HCT116 (cell line): ENCODE measurements at places on chromosomes 12 and 14. TPM values are rescaled to one million over a fixed set of nuclear protein-coding genes. Genes with fewer than 3 reads are reported as not detected.

The PHETA1 gene
- 10.6 TPM for total RNA-seq

The NOC4L gene
- total RNA-seq = 47.6 TPM

The MYRFL gene
- total RNA-seq = 0.30 TPM

The VRTN gene
- 0.10 TPM for total RNA-seq

The DCP1B gene
- total RNA-seq = 13.8 TPM

The AVPR1A gene
- total RNA-seq = 0.07 TPM

The SPRYD4 gene
- 2.5 TPM for total RNA-seq

The DNAJC22 gene
- 27.7 TPM for total RNA-seq

The CMA1 gene
- not detected for total RNA-seq

The MTA1 gene
- total RNA-seq = 229 TPM

The ZCCHC8 gene
- total RNA-seq = 30.5 TPM

The DDX47 gene
- 103 TPM for total RNA-seq

DNA sequence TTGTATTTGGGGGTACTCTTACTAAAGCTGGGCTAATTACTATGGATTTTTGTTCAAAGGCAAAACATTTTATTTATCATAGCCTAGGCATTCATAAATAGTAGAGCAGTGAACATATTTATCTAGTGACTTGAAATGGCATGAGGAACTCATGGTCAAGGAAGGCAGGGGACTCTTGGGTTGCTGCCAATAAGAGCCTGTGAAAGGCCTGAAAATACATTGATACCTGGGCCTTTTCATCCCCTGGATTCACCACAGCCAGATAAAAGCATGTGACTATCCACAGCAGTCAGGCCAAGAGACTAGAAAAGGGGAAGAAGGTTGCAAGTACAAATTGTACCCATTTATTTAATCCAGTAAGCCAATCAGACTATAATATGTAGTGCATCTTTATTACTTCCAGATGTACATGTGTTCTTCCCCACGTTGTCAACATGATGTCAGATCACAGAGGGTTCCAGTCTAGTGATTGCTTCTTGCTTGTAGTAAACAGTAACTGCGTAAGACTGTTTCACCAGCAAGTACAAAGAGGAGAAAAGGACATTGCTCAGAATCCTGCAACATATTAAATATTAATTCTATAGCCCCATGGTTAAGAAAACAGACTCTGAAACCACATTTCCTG, 409.7 kb downstream of the NOVA1 start:
- DNase-seq = no peak
- H3K4me3 ChIP-seq = no peak overlapping the region
- H3K36me3 ChIP-seq = no peaks in the 10 kb centered on the region
- no peaks in the 10 kb centered on the region for H3K4me1 ChIP-seq
- no peaks in the 10 kb centered on the region for H3K27me3 ChIP-seq
- no peak overlapping the region for H3K27ac ChIP-seq

- no peaks in the 10 kb centered on the region for H3K36me3 ChIP-seq
- no peak for DNase-seq
- H3K27ac ChIP-seq = no peak overlapping the region
- H3K27me3 ChIP-seq = no peaks in the 10 kb centered on the region
- no peak overlapping the region for H3K4me3 ChIP-seq
- peaks cover 7% of the 10 kb centered on the region for H3K4me1 ChIP-seq
These were observed 4.3 kb upstream of the HIF1A start for GRCh38 chr14:61690982-61691381.

DNA sequence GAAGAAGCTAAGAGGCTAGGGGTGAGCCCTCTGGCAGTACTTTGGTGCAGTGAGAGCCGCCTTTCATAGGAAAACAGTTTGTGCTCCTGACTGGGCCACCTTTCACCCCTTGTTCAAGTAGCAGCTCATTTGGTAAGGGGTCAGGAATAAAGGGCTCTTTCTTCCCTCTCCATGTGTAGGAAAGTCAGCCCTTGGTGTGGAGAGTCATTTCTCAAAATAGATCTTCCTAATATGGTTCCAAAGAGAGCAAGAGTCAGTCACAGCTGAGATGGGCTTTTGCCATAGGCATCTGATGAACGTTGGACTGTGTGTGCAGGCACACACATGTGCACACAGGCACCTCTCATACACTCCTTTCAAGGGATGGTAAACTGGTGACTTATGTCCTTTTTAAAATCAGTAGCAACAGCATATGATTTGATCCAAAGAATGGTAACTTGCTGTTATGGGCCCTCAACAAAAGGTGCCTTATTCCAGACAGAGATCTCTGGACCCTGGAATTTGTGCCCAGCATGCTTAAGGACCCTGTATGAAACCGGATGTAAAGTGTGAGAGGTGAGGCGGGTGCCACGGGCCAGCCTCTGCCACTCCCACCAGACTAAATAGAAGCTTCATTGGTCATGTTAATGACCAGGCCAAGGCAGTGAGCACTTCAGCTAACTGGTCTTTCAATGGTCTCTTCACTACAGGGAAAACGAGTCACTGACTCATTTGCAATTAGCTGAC, 16.7 kb upstream of the RIC8B start:
- H3K36me3 ChIP-seq = no peaks in the 10 kb centered on the region
- no peak for DNase-seq
- no peaks in the 10 kb centered on the region for H3K4me1 ChIP-seq
- no peak overlapping the region for H3K4me3 ChIP-seq

DNA sequence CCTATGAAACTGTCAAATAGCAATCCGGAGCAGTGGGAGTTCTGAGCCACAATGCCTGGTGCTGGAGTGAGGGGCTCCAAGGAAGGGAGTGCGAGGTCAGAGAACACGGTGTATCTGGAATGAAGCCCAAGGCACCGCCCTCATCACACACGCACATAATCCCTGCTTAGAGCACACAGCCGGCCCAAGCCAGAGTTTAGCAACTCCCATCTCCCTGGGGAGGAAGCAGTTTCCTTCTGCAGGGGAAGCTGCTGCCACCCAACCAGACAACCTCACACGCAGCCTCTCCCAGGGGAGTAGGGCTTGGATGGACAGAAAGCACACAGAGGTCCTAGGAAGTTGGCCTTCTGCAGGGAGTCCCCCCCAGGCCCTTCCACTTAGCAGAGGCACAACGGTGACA, 31.3 kb downstream of the ACTN1 start:
- no peak overlapping the region for H3K27ac ChIP-seq
- H3K4me1 ChIP-seq = peaks cover 76% of the 10 kb centered on the region
- DNase-seq = no peak
- H3K27me3 ChIP-seq = no peaks in the 10 kb centered on the region

DNA sequence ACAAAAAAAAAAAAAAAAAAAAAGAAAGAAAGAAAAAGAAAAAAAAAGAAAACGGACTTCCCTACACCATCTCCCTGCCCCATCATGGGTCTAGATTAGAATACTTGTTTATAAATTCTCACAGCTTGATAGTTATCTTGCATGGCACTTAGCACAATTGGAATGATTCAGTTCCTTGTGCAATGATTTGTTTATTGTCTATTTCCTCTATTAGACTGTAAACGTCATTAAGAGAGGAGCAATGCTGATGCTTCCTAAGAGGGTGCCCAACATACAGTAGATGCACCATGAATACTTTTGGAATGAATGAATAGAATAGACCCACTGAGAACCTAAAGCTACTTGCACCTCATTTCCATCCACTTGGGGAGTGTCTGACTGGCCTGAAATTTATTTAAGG, 40.8 kb downstream of the PAX9 start:
- no peak overlapping the region for H3K4me3 ChIP-seq
- H3K36me3 ChIP-seq = no peaks in the 10 kb centered on the region
- H3K4me1 ChIP-seq = no peaks in the 10 kb centered on the region
- no peak for DNase-seq

GRCh38 chr12:19242581-19242980, 113.0 kb downstream of the PLEKHA5 start:
- no peak overlapping the region for H3K27ac ChIP-seq
- no peak for DNase-seq
- no peak overlapping the region for H3K4me3 ChIP-seq
- no peaks in the 10 kb centered on the region for H3K27me3 ChIP-seq
- no peaks in the 10 kb centered on the region for H3K36me3 ChIP-seq

GRCh38 chr14:64026600-64026999, 173.8 kb downstream of the SYNE2 start:
- no peak overlapping the region for H3K4me3 ChIP-seq
- no peaks in the 10 kb centered on the region for H3K27me3 ChIP-seq
- H3K4me1 ChIP-seq = no peaks in the 10 kb centered on the region
- H3K27ac ChIP-seq = no peak overlapping the region

DNA sequence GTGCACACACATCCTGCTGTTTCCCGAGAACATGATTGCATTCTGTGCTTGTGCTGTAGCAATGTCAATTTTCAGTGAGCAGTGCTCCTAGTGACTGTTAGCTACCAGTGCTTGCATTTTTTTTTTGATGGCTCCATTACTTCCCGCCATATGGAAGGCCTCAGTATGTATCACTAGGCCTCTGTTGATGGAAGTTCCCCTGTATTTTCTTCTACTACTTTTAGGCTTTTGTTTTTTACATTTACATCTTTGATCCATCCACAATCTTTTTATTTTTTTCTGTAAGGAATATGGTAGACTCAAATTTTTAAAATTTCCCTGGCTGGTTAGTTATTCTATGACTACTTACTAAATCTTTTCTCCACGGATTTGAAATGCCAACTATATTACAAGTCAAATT, 49.1 kb downstream of the ZNF664 start:
- no peaks in the 10 kb centered on the region for H3K27me3 ChIP-seq
- no peak overlapping the region for H3K4me3 ChIP-seq
- H3K36me3 ChIP-seq = no peaks in the 10 kb centered on the region
- no peaks in the 10 kb centered on the region for H3K4me1 ChIP-seq

DNA sequence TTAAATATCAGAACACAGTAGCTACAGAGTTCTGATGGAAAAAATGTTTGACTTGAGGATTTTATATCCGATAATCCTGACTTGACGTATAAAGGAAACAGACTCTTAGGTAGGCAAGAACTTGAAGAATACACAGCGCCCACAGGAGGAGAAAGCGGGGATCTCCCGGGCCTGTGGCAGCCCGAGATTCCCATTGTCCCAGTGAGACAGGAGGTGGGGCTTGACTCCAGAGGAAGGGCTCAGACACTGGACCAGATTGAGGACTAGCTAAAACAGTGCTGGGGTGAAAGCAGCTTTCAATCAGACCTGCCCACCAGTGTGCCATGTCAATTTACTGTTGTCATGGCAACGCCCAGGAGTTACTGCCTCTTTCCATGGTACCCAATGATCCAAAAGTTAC, 51.1 kb upstream of the C14orf180 start:
- no peaks in the 10 kb centered on the region for H3K36me3 ChIP-seq
- no peaks in the 10 kb centered on the region for H3K4me1 ChIP-seq
- H3K27me3 ChIP-seq = peaks cover 17% of the 10 kb centered on the region; the same call in 1 of the 2 replicates
- DNase-seq = no peak
- H3K4me3 ChIP-seq = no peak overlapping the region

DNA sequence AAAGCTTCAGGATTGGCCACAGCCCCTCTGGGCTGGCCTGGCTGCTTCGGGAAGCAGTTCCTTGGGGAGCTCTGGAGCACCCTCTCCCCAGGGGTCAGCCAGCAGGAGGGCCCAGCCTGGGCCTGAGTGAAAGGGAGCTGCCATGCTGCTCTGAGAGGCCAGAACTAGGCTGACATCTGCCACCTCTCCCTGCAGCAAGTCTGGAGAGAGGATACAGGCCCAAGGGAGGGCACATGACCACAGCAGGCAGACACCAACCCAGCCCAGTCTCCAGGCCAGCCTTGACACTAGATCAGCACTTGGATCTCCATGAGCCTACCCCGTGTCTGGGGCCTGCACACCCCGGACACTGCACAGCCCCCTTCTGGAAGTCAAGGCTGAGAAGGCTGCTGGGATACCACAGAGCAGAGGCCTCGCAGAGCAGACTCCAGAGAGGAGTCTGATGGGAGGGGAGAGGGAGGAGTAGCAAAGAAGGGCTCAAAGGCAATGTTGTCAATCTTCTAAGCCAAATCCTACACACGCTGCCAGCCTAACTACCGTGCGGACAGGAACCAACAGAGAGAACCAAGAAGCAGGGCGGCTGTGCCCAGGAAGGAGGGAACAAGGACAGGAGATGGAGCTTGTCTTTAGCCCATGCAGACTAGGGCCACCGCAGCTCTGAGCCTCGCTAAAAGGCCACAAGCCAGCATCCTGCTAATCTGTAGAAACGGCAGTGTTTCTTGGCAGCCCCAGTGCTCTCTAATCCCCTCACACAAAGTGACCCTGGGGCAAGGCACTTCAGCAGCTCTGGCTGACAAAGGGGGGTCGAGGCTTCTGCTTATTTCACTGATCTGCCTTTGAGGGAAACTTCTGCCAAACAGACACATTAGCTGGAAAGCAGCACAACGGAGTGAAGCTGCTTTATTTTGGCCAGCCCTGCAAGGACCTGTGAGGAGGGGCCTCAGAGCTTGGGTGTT, 12.9 kb downstream of the COL2A1 start:
- H3K27me3 ChIP-seq = peaks cover 19% of the 10 kb centered on the region; the same call in 1 of the 2 replicates
- H3K4me3 ChIP-seq = no peak overlapping the region
- H3K4me1 ChIP-seq = no peaks in the 10 kb centered on the region
- H3K36me3 ChIP-seq = no peaks in the 10 kb centered on the region

GRCh38 chr14:106681161-106681560, 1154.8 kb downstream of the TMEM121 start:
- DNase-seq = no peak
- H3K36me3 ChIP-seq = no peaks in the 10 kb centered on the region
- no peaks in the 10 kb centered on the region for H3K4me1 ChIP-seq
- H3K4me3 ChIP-seq = no peak overlapping the region
- no peak overlapping the region for H3K27ac ChIP-seq

DNA sequence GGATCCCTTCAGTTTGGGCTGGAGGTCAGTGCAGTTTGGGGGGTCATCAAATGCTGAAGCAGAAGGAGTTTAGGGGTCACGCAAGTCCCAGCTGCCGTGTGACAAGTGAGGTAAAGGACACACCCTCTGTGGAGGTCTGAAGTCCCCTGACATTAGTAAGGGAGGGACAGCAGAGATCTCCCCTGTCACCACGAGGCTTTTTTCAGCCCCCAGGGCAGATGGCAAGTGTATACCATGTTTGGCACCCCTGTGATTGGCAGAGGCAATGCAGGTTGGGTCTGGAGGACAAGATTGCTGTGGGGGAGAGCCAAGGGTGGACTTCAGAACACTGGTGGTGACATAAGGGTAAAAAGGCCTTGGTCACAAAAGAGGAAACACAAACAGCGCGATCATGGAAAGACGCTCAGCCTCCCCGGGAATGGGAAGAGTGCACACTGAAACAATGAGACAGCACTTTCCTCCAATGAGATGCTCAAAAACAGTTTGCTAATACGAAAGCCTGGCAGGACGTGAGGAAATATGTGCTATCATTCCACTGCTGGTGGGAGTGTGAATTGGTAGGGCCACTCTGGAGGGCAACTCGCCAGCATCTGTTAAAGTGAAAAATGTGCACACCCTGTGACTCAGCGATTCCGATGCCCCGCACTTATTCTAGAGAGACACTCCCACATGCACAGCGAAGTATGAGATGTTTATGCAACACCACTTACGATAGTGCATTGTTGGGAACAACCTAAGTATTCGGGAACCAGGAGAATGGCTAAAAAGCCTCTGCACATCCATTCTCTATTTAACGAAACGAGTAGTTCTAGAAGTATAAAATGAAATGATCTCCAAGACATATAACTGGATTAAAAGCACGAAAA, 14.4 kb upstream of the CD27 start:
- peak overlapping the region; percentile 24 for H3K4me3 ChIP-seq
- peak; percentile 76 for DNase-seq

GRCh38 chr12:51593021-51593420, 2.0 kb downstream of the SCN8A start:
- no peak overlapping the region for H3K27ac ChIP-seq
- H3K36me3 ChIP-seq = no peaks in the 10 kb centered on the region
- H3K4me1 ChIP-seq = peaks cover 5% of the 10 kb centered on the region; the same call in 1 of the 2 replicates

GRCh38 chr14:76307786-76308780, 67.9 kb upstream of the ESRRB start:
- no peak overlapping the region for H3K27ac ChIP-seq
- no peaks in the 10 kb centered on the region for H3K4me1 ChIP-seq
- no peak for DNase-seq
- H3K27me3 ChIP-seq = no peaks in the 10 kb centered on the region
- no peak overlapping the region for H3K4me3 ChIP-seq
